ENCODE measurements at places on chromosomes 6 and 20. TPM values are rescaled to one million over a fixed set of nuclear protein-coding genes. Genes with fewer than 3 reads are reported as not detected.

CALHM4 gene
- not detected for total RNA-seq

PRICKLE4 gene
- total RNA-seq = not detected

PRR18 gene
- total RNA-seq = not detected

STMND1 gene
- total RNA-seq = not detected

C20orf204 gene
- total RNA-seq = 4.1 TPM

TMEM200A gene
- 1.1 TPM for total RNA-seq

KCNK5 gene
- total RNA-seq = 0.83 TPM

IYD gene
- total RNA-seq = not detected

GABRR2 gene
- total RNA-seq = 1.7 TPM

SLC32A1 gene
- not detected for total RNA-seq

MCCD1 gene
- total RNA-seq = not detected

EGFL8 gene
- total RNA-seq = 16.6 TPM
